Activated CD8-positive, alpha-beta memory T cell treated with anti-CD3 and anti-CD28 coated beads for 48 hours (primary cell): ENCODE measurements at places on chromosomes 6 and 20.

GRCh38 chr6:87588756-87589407, 905 bp downstream of the RARS2 start:
- no peak for DNase-seq

GRCh38 chr20:17688965-17689364, 6.9 kb upstream of the RRBP1 start:
- no peak for DNase-seq

DNA sequence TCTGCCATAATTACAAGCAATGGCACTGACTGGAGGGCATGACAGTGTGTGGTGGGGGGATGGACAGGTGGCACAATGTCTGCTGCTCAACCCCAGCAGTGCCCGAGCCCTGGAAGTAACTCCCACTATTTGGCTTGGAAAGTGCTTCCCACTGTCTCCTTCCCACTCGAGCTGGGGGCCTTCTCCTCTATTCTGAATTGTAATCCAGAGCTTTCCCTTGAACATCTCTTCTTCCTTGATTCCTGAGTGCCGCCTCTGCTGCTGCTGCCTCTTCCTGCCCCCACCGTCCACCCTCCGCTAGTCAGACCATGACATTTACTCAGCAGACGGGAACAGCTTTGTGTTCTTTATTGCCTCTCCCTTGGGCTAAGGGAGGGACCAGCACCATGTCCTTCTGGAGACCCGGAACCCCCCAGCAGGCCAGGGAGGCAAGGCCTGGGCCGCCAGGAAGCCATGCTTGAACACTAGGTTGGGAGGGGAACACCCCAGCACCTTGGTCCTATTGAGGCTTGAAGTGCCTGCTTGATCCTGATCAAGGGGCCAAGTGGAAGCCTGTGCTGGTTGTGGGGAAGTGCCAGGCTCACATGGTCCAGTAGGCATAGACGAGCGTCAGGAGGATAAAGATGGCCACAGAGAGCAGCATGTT, 17.0 kb downstream of the CCDC167 start:
- DNase-seq = no peak

- DNase-seq = no peak
Measured at GRCh38 chr6:121697921-121698320, 262.5 kb downstream of the GJA1 start.

DNA sequence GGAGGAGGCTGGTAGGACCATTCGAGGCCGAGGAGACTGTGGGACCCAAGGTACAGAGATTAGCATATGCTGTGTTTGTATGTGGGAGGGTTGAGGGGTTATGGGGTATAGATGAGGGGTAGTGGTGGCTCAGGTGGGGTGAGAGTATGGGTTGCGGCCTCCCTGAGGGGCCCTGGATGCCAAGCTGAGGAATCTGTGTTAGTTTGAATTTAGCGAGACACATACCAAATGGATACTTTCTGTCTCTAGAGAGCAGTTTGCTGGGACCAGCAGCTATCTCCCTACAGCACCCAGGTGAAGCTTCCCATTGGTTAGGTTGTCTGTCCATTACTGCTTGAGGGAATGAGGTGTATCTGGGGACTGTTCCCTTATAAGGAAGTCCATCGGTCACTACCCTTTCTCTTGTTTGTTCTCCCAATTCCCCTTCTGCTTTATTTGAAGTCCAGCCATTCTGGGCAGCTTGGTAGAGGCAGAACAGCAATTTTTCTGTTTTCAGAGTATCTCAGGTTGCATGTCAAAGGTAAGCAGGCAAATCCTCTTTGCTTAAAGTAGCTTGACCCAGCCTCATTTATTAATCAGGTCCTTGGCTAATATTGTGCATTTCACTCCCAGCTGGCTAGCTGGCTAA, 15.2 kb downstream of the CHMP4B start:
- no peak for DNase-seq

DNA sequence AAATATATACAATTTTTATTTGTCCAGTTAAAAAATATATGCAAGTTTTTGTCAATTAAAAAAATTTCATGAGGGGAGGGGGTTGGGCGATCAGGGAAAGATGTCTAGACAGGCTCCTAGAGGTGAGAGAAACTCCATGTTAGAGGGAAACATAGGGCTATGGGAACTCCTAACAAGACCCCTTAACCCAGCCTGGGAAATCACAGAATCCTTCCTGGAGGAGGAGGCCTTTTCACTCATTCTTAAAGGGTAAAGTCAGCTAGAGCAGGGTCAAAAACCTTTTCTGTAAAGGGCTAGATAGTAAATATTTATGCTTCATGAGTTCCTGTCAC, 75.9 kb upstream of the PTPN1 start:
- no peak for DNase-seq

DNA sequence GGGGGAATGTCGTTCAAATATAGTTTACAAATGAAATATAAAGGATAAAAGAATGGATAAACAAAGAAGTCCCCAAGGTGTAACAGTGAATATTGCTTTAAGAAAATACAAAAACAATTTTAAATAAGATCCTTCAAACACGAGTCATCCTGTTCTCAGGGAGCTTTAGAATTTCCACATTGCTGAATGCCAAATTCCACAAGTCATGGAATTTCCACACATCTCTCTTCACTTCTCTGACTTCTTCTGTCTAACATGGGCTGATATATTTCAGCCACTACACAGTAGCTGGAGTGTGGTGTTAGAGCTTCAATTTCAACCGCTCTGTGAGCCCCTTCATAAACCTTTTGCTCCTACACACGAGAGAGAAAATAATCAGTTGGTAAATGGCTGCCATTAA, 28.0 kb downstream of the IL22RA2 start:
- no peak for DNase-seq

DNA sequence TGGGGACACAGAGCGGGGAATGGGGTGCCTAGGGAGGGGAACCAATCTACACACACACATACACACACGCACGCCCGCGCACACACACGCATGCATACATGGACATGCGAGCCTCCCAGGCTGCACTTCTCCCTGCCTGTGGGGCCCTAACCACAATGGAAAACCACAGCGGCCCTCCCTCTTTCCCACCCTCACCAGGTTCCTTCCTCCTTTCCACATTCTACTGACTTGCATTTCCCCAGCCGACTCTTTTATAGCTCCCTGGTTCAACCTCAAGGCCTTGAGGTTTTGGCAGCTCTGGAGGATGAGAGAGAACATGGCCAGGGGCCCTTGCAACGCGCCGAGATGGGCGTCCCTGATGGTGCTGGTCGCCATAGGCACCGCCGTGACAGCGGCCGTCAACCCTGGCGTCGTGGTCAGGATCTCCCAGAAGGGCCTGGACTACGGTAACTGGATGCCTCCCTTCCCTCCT, at the start of gene BPI:
Gene BPI, plus strand, starts transcription at position 249 of the 472 bp plus-strand sequence. Its CDS starts 68 bp downstream, at position 317.
- no peak for DNase-seq

GRCh38 chr6:16993396-16993795, 108.5 kb upstream of the STMND1 start:
- DNase-seq = no peak

- DNase-seq = no peak
Measured at GRCh38 chr20:56805313-56805712, 176.2 kb downstream of the TFAP2C start.

DNA sequence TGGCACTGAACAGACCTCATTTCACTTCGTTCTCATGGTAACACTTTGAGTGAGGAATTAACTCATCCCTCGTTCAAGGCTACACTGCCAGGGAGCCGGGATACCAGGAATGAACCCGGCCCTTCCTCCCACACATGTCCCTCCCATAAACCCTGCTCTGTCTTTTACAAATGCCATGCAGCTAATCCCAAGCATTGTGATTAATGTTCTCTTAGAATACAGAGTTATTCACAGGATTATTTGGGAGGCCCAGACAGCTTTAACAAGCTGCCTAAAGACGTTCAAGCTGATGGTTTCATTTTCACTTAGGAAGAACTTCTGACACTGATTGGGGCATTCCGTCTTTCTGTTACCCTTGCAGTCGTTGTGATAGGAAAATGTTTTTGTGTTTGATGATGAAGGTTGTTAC, 42.5 kb upstream of the CD83 start:
- no peak for DNase-seq

DNA sequence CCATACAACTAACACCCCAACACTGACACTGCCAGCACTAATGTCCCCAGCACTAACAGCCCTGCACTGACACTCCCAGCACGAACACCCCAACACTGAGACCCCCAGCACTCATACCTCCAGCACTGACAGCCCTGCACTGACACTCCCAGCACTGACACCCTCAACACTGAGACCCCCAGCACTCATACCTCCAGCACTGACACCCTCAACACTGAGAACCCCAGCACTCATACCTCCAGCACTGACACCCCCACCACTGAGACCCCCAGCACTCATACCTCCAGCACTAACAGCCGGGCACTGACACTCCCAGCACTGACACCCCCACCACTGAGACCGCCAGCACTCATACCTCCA, 57.2 kb downstream of the ERMARD start:
- no peak for DNase-seq

DNA sequence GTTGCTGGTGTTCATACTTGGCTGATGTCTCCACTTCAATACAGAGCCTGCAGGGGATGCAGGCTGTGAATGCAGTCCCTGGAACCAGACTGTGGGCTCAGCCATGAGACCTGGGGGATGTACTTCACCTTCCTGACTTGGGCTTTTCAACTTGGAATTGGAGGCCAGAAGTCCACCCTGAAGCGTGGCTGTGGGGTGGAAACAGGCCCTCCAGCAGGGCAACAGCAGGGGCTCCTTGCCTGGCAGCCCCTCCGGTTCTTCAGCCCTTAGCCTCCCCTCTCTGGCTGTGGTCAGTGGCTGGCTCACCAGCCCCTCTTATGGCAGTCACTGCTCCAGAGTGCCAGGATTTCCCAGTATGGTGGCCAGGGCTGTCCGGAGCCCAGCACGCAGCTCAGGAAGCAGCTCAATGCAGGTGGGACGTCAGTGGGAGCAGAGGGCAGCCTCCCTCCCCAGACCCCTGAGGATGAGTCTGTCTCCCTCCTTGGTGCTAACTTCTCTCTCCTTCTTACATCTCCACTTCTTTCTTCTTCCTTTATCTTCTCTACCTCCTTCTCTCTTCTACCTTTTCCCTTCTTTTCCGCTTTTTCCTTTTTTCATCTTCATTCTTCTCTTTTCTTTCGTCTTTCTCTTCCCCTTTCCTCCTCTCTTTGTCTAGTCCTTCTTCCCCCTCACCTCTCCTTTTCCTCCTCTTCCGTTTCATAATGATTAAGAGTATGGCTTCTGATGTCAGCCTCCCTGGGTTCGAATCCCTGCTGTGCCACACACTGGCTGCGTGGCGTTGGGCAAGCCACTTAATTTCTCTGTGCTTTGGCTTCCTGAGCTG, 45.3 kb downstream of the SLC52A3 start:
- no peak for DNase-seq

- DNase-seq = no peak
Measured at GRCh38 chr6:41371461-41371991, 36.1 kb downstream of the NCR2 start.

DNA sequence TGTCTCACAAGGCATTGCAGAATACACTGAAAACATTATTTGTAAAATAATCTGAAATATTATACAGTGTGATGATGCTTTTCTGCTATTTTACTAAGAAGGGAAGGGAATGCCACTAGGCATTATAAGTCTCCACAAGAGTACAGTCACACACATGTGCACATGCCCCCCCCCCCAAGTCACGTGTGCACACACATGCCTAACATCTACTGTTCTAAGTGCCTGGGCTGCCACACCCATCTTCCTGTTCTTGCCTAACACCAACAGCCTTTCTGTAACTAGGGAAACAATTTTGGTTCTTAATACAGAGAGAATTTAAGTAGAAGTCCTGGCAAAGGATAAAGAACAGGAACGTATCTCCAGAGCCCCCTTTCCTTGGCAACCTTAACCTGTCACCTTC, 58.2 kb upstream of the BCLAF1 start:
- no peak for DNase-seq

DNA sequence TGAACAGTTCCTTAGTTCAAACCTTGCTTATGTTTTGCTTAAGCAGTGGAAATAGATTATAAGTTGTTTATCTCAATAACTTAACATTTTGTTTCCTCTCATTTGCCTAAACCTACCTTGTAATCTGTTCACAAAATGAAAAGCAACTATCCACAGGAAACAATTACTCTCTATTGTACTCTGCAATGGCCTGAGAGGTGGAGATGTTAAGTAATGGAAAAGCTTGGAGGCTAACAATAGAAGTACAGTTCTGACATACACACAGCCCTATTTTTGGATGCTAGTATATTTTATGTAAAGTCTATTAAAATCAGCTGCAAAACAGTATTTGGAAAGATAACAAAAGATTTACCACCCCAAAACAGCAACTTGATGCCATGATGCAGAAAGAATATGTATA, 82.1 kb downstream of the TINAG start:
- DNase-seq = no peak

DNA sequence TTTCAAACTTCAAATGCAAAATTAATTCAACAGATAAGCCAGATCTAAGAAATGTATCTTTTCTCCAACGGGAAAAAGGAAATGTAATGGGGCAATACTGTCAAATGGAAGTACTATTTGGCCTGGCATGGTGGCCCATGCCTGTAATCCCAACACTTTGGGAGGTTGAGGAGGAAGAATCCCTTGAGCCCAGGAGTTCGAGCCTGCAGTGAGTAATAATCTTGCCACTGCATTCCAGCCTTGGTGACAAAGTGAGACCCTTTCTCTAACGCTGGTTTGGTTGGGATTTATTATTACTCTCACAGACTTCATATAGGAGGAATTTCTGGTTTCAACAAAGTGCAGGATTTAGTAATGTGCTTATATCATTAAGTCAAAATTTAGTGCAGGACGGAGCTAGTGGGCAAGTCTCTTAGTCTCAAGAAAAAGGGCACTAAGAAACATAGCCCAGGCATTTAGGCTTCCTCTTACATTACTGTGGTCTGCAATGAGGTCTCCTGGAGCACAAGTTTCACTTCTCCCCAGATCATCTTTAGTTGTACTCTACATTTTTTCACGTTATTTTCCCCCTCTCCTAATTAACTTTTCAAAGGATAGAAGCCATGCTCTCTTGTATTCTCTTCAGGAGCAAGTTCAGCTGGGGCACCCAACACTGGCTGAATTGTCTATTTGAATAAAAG, 23.1 kb downstream of the TRIM27 start:
- DNase-seq = no peak

GRCh38 chr6:42963855-42964605, 3.5 kb downstream of the GNMT start:
- DNase-seq = no peak

DNA sequence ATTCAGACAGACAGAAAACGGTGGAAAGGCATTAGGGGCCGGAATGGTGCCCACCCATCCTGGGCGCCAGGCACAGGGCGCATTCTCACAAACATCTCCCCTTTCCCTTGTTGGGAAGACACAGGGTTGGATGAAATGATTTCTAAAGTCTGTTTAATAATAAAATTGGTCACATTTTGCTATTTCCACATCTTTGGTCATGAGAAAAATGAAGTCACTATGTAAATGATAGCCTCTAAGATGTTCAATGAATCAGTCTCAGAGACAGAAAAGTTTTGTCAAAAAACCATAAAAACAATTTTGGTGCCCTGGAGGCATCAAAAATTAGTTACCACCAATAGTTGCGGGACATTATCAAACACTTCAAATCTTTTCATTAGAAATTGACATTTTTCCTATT, 40.7 kb downstream of the PRR18 start:
- no peak for DNase-seq
